ENCODE measurements at places on chromosomes 4 and X.

GRCh38 chr4:11698033-11698432, 269.3 kb upstream of the HS3ST1 start:
- DNase-seq = no peak

- no peak for DNase-seq
Observed at GRCh38 chr4:145219090-145219489, 38.7 kb upstream of the OTUD4 start.

DNA sequence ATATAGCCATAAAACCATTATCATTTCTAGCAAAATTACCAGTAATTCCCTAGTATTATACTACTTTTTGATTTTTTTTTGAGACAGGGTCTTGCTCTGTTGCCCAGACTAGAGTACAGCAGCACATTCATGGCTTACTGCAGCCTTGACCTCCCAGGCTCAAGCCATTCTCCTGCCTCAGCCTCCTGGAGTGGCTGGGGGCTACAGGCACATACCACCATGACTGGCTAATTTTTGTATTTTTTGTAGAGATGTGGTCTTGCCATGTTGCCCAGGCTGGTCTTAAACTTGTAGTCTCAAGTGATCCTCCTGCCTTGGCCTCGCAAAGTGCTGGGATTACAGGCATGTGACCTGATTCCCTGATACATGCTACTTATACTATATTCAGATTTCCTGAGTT, 13.7 kb downstream of the N4BP2 start:
- no peak for DNase-seq

- DNase-seq = no peak
Observed at GRCh38 chrX:155819525-155819924, 61.6 kb upstream of the VAMP7 start.

GRCh38 chr4:109211671-109212070, 90.8 kb downstream of the COL25A1 start:
- no peak for DNase-seq

GRCh38 chr4:90543419-90544170, 416.4 kb downstream of the CCSER1 start:
- DNase-seq = no peak

DNA sequence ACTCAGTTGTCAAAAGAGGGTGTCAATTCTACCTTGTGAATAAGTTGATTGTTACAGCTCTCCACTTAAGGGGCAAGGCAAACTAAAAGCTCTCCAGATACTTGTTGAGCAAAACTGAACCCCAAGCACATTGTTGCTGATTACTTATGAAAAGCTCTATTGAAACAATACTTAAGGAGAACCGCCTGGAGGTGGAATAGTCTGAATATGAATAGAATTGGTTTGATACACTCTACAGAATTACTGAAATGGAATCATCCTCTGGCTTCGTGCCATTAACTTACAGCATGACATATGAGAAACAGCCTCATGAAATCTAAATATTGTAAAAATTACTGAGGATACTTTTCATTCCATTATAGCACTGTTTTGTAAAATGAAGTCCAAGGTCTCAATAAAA, 127.0 kb upstream of the SH3RF1 start:
- DNase-seq = no peak

DNA sequence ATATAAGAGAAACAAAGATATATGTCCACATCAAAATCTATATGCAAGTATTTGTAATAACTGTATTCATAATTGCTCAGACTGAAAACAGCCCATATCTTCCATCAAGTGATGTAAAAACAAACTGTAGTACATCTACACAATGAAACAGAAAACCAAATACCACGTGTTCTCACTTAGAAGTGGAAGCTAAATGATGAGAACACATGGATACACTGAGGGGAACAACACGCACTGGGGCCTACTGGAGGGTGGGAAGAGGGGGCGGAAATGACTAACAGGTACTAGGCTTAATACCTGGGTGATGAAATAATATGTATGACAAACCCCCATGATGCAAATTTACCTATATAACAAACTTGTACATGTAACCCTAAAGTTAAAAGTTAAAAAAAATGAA, 42.7 kb downstream of the UBA6 start:
- no peak for DNase-seq

DNA sequence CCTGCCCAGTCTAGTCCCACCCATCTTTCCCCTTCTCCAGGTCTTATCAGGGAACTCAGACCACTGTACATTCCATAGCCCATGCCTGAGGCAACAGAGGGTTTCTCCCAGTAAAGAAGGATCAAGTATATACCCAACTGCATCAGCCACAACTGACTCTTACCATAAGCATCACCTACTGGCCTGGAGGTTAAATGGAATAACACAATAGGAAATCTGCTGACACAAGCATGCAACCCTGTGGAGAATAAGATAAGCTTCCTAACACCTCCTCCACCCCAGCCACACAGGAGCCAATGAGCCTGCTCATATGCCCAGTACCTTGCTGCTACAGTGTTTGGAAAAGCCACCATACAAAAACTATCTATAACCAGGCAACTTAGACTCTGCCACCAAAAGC, 34.6 kb upstream of the PLK4 start:
- DNase-seq = no peak

- no peak for DNase-seq
Observed at GRCh38 chr4:73452953-73453700, 17.1 kb downstream of the AFP start.

GRCh38 chrX:148371291-148371690, 129.1 kb upstream of the AFF2 start:
- DNase-seq = no peak

GRCh38 chrX:119252716-119253115, 16.6 kb downstream of the PGRMC1 start:
- DNase-seq = no peak

DNA sequence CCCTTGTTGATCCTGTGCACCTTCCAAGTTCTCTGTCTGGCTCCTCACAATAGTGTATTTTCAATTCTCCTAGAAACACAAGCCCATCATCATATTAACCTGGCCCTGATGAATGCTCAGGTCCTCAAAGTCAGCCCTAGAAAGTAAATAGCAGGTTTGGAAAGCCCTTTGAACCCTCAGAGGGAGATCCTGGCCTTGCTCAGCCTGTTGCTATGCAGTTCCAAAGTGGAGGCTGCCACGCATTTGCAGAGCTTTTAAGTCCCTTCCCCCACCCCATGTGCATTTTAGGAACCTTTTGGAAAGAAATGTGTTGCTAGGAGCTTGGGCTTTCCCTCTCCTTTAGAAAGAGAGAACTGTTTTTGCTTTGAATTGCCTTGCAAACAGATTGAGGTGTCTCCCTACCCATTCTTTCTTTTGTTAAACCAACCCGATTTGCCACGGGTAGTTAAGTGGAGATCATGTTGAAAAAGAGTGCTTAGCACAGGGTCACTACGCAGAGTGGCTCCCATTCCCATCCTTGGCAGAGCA, 12.2 kb downstream of the MAMLD1 start:
- DNase-seq = no peak

DNA sequence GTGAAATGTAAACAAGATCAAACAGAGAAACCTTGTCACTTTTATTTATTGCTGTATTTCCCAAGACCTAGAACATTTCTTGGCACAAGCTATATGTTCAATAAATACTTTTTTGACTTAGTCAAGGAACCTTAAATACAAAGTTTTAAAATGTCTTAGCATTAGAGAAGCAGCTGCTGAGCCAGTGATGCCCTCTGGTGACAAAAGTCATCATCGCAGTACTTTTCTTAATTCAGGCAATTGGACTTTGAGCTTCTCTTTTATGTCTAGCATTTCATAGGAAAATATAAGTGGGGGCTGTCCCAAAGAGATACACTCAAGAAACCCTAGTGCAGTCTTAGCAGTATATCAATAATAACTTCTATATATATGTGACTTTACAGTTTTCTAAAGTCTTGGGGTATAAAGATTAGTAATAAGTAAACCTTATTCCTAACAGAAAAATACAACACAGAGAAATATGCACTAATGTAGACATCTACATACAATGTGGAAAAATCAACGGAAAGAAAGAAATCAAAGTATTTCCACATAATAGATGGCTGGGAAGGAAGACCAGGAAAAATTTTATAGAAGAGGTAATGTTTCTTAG, 118.4 kb downstream of the DTHD1 start:
- DNase-seq = peak; percentile 9

DNA sequence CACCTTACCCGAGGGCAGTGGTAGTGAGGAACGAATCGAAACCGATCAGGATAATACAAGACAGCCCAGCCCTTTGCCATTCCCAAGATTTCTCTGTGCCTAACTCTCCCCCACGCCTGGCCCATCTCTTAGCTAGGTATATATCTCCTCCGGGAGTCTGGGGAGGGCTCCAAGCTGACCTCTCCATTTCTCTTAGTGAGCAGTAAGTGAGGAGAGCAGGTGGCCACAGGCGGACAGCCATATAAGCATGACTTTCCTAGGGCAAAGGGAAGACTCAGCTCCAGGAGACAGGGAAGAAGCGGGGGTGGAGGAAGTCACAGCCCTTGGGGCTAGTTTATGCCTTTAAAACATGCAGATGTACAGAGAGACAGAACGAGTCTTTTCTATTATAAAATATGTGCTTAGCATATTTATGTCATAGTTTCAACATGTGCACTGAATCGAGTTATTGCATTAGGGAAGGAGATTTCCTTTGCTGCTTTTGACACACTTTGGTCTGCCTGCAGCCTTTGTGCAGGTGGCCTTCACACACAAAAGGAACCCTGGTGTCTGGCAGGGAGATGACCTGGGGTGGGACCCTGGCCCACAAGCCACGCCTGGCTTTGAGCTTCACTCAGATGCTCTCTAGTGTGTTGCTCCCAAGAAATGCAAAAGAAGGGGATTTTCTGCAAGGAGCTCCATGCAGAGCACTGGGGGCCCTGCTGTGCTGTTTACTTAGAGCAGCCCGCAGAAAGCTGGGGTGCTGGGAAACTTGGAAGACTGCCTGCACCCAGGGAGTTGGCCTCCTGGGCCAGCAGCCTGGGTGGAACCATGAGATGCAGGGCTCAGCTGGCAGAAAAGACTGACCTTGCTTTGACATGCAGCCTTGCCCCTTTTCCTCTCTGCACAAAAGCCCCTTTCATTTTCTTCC, 613.3 kb downstream of the BCOR start:
- DNase-seq = no peak

- no peak for DNase-seq
Observed at GRCh38 chrX:149916745-149917392, 12.5 kb upstream of the HSFX4 start.

DNA sequence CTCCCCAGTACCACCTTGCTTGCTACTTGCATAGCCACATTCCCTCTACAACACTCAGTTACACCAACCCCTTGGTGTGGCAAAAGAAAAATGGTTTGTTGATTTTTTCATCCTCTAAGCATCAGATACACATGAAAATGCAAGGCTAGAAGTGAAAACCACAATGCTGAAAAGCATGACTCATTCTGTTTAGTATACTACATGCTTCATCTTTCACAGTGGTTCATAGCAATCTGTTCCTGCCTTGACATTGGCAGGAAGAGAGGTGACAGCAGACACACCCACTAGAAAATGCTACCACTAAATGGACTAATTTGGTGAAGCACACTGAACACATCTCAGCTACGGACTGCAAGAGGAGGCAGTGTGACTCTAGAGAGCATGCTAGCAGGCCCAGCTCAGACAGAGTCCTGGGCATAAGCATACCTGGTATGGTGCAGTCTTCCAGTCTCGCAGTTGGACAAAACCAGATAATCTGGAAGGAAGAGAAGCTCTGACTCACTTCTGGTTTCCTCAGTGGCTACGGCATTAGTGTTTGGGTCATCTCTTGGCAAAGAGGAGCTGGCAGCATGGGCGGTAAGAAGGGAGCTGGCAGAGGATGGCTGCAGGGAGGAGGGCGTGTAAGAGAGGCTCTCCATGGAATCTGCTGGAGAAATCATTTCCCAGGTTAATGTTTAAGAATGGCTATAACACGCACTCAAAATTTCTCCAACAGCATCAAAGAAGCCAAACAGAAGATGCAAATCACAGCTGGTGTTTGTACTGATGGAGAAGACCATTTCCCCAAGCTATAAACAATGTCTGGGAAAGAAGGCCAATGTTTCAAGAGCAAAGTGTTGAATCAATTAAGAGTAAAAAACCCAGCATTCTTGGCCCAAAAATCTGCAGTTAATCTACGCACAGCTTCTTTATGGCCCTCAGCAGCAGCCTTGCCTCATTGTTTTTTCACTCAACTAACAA, 37.8 kb downstream of the GAB3 start:
- no peak for DNase-seq

- DNase-seq = no peak
Observed at GRCh38 chr4:100257567-100257966, 67.3 kb upstream of the DDIT4L start.

- peak; percentile 3 for DNase-seq
Observed at GRCh38 chrX:68994135-68994890, 165.5 kb downstream of the EFNB1 start.

DNA sequence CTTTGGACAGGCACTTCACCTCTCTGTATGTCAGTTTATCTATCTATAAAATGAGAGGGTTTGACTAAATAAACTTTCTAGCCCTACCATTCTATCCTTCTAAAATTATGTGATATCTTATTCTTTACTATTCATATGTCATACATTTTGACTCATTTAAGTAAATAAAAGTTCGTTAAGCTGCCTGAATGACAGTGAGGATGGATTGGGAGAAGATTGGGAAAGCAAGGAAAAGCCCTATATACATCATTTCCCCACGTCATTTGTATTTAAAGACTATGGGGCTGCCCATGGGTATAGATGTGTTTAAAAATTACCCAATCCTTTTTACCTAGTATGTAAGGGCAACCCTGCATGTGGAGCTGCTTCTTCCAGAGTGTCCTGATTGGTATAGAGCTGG, 5.3 kb downstream of the SLC16A2 start:
- DNase-seq = no peak

DNA sequence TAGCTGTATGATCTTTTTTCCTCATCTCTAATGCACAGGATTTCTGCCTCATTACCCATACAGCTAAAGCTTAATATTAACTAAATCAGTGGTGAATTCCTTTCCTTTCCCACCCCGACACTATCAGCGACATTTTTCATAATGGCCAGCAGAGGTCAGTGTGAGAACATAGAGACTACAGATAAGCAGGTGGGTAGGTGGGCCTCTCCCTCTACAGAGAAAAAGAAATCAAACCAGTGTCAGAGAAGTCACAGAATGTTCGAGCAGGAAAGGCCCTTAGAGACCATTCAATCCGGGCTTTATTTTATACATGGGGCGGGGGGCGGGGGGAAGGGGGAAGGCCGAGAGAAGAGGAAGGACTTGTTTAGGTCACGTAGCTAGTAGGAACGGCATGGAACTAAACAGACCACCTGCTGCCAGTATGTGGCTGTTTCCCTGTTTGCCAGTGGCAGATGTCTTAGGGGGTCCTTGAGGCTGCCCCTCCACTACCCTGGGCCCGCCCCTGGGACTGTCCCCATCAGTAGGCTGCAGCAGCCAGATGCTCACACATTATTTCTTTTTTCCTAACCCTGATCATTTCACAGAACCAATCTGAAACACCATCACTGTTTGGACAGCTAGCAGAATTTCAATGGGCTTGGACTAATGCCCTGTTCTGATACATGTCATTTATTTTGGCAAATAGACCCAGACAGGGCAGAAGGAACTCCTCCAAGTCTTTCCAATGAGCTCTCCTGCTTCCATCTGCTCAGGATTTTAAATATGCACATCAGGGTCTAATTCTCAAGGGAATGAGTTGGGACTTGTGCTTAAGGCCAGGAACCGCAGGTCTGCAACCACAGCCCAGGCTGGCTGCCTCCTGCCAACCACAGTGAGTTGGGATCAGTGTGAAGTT, 133.4 kb downstream of the ATG4A start:
- peak; percentile 70 for DNase-seq

Data from HEK293T (cell line).